GDM1 (cell line): ENCODE measurements at places on chromosomes 2 and 18.

GRCh38 chr2:1612391-1613077 lies 131.8 kb downstream of the PXDN start:
- no peak for DNase-seq

DNA sequence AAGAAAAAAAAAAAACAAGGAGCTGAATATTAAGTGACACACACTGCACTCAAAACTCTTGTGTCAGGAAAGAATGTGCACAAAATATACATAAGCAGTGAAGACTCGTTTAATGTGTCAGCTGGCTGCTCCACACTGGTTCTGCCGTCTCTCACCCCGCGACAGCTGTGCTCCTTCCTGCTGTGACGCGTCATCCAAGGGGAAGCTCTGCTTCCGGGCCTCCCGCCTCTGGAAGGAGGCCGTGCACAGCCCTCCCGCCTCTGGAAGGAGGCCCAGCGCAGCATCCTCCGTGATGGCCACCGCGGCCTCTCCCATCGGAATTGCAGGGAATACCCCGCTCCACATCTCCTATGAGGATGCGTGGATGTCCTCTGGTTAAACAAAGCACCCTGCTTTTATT lies 151.0 kb downstream of the HDAC4 start:
- DNase-seq: no peak

- no peak for DNase-seq
These were observed 451.6 kb upstream of the SALL3 start for GRCh38 chr18:78527984-78528383.

DNA sequence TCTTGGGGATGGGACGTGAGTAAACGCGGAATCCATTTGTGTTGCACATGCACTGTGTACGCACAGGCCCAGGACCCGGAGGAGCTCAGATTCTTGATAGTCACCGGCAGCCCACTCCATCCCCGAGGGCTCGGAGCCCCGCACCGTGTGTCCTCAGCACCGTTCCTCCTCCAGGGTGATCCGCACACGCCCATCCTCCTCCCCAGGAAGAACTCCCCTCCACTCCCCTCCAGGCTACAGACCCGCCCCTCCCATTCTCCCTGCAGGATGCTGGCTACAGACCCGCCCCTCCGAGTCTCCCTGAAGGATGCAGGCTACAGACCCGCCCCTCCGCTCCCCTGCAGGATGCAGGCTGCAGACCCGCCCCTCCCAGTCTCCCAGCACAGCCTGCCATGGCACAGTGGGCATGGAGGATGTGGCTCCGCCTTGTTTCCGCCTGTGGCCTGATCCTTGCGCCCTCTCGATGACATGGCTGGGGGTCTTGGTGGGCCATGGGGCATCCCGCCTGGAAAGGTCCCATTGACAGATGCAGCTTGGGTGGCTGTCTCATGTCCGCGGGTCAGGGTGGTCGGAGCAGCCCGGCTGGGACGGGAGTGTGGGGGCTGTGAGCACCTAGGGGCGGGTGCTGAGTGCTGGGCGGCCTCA lies 14.1 kb downstream of the CTDP1 start:
- DNase-seq: no peak

DNA sequence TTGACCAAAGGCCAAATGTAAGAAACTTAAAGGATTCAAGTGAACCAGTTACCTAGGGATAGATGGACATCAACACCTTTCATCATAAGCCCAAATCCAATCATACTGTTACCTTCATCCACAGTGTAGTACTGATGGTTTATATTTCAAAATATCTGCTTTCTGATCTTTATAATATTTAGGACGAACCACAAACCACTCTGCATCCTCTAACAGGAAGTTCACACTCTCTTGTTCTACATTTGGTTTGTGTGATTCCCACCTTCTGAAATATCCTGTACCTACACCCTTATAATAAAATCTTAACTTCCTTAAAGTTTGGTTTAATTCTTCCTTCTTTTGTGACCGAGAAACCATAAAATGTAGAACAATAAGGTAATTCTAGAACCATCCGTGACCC lies 535.7 kb upstream of the CHAC2 start:
- DNase-seq: no peak

DNA sequence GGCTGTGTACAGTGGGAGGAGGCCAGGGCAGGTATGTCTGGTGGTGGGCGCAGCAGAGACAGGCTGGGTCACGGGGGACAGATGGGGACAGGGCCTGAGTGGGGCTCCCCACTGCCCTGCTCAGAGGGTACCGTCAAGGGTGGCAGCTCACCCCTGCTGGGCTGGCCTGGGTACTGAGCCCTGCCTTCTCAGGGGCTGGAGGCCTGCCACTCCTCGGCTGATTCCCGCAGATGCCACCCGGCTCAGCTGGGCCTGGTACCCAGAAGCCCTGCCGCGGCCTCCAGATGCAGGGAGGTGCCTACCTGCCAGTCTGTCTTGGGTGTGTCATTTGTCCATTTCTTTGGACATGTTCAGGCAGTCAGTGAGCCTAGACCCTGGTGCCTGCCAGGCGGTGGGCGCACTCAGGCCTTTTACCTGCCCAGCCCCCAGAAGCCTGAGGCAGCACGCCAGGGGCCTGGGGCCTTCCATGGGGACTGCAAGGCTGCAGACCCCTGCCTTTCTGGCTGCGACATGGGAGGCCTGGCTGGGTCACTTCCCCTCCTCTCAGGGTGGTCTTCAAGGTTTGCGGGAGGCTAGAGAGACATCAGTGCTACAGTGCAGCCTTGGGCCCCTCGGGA lies 3.3 kb downstream of the SNORC start:
- no peak for DNase-seq

GRCh38 chr2:217573571-217573970 lies 429.2 kb downstream of the TNS1 start:
- DNase-seq: no peak

- DNase-seq: no peak
These were observed 120.4 kb downstream of the TPGS2 start for GRCh38 chr18:36708366-36708765.

DNA sequence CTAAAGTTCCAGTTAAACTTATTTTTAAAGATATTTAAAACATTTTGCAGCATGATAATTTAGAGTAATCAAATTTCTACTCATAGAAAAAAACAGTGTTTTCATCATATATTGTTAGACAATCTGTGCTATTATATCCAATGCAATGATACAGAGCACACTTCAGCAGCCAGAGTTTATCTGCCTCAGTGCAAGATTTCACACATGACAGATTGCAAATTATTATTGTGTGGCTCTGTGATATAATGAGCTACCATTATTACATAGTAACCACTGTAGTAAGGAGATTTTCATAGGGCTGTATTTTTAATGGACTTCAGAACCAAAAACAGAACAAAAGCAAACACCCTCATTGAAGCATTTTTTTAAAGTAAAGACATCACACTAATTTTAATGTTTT lies 762.4 kb downstream of the DSC3 start:
- no peak for DNase-seq

- DNase-seq: no peak
These were observed 67.1 kb upstream of the EPAS1 start for GRCh38 chr2:46230115-46230571.
